ENCODE measurements at places on chromosomes 4 and X.

DNA sequence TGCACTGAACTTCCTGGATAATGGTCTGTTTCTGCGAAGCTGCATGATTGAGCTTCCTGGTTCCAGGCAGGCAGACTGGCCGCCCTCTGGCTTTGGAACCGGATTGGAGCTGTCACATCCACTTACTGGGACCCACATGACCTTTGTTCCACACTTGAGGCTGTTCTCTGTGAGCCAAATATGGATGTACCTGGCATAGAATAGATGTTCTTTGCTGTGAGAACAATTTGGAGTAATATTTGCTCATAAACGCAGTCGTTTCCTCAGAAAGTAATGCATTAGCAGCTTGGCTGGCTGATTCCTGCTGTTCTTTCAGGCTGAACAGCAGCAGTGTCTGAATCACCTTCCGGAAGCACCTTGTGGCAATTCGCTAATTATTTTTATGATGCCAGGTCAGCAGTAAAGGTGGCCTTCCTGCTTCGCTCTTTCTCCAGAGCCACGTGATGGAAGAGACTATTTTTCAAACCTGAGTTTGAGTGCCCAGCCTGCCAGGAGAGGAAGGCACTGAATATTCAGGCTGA is 78.1 kb upstream of the BOD1L1 start:
- H3K4me3 ChIP-seq: no peak overlapping the region
- no peaks in the 10 kb centered on the region for H3K27me3 ChIP-seq
- peak; percentile 63 for DNase-seq
- peak overlapping the region; percentile 94 for H3K27ac ChIP-seq
- peaks cover 49% of the 10 kb centered on the region for H3K4me1 ChIP-seq

- no peak overlapping the region for H3K27ac ChIP-seq
- no peaks in the 10 kb centered on the region for H3K27me3 ChIP-seq
- H3K4me3 ChIP-seq: no peak overlapping the region
- no peaks in the 10 kb centered on the region for H3K4me1 ChIP-seq
- no peak for DNase-seq
Measured at GRCh38 chr4:83473423-83473822, 11.5 kb downstream of the ABRAXAS1 start.

- no peaks in the 10 kb centered on the region for H3K27me3 ChIP-seq
- peaks cover 93% of the 10 kb centered on the region for H3K36me3 ChIP-seq
- DNase-seq: no peak
Measured at GRCh38 chr4:186587416-186588018, 32.1 kb upstream of the MTNR1A start.

DNA sequence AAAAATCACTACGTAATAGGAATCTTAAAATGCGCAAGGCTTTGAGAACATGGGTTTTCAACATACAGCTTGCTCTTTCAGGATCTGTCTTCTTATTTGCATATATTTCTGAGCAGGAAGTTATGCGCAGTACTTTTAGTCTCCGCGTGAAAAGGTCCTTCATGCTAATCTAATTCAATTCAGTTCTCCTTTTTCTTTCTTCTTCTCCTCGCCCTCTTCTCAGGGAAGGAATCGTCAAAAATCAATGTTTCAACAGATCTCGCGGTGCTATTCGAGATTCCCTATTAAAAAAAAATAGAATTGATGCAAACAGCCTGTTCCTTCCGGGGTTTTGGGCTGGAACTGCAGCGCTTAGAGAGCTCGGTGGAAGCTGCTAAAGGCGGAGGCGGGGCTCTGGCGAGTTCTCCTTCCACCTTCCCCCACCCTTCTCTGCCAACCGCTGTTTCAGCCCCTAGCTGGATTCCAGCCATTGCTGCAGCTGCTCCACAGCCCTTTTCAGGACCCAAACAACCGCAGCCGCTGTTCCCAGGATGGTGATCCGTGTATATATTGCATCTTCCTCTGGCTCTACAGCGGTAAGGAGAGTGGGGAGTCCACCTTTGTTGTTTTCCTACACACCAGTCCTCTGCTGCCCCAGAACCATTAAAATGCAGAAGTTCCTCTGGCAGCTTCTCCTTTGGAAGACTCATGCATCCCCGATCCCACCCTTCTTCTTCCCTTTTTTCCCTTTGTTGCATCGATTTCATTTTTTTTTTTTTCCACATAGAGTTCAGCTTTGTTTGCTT is at the start of the genes HMGN5 and SH3BGRL:
Gene HMGN5 (minus strand): TSS at position 243 of the 785 bp plus-strand sequence. CDS start 80,364 bp downstream, outside the sequence.
Gene SH3BGRL (plus strand): TSS at position 432 of the 785 bp plus-strand sequence. CDS start 99 bp downstream, at position 531.
- DNase-seq: peak; percentile 68
- H3K4me3 ChIP-seq: peak within 1 kb of the TSS; percentile 51
- peak within 1 kb of the TSS; percentile 48 for H3K27ac ChIP-seq

DNA sequence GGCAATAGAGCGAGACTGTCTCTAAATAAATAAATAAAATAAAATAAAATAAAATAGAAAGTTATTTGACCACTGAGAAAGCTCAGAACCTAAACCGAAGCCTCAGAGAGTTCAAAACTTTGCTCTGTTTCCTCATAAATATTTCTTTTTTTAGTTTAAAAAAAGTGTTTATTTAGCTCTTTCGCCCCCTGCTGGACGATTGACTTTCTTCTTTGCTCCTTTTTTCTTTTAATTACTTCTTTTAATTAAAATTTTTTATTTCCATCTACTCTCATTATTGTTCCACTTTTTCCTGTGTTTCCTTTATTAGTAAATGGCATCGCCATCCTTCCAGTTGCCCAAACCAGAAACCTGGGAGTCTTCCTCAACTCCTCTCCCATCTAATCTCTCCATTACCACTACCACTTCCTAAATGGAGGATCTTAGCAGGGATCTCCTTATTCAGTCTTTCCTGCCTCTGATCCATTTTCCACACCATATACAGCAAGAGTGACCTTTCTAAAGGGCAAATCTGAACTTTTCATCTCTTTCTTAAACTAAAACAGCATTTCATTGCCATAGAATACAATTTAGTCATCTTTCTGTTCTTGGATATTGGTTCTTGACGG is 728 bp upstream of the IL13RA2 start:
- H3K36me3 ChIP-seq: no peaks in the 10 kb centered on the region
- H3K27me3 ChIP-seq: no peaks in the 10 kb centered on the region
- H3K4me1 ChIP-seq: peaks cover 25% of the 10 kb centered on the region

DNA sequence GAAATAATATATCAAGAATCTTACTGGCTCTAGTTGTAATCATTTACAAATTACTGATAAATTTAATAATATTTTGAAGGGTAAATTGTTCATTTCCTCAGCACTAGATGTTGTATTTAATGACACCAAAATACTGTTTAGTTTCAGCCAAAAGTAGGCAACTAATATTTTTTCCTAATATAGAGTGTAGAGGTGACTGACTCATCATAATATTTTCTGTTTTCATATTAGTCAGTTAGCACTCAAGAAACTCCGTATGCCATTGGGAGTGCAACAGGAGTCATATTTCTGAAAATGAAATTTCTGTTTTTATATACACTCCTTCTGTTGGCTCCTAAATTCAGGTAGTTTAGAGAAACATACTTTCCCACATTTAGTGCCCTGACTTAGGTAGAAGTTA is 36.6 kb upstream of the PTPN13 start:
- peak overlapping the region; percentile 69 for H3K27ac ChIP-seq
- no peaks in the 10 kb centered on the region for H3K36me3 ChIP-seq
- no peak overlapping the region for H3K4me3 ChIP-seq

DNA sequence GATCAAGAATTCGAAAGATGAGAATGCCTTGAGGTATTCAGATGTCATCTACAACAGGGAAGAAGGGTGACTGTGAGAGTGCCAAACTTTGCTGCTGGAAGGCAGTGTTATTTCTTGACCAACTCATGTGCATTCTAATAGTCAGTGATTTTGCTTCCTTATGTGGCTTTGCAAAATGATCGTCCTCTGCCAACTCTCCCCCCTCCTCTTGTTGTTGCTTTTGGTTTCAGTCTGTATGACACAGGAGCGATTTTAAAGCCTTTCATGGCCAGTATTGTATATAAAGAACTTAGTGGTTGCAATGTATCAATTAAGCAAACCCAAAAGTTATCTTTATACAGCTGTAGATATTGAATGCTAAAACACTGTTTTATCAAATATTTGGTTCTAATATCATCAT is 379.1 kb downstream of the IL1RAPL1 start:
- H3K36me3 ChIP-seq: no peaks in the 10 kb centered on the region
- no peak overlapping the region for H3K4me3 ChIP-seq
- H3K4me1 ChIP-seq: no peaks in the 10 kb centered on the region
- H3K27me3 ChIP-seq: no peaks in the 10 kb centered on the region
- DNase-seq: no peak

- no peaks in the 10 kb centered on the region for H3K4me1 ChIP-seq
- no peaks in the 10 kb centered on the region for H3K27me3 ChIP-seq
- no peak overlapping the region for H3K27ac ChIP-seq
- no peak for DNase-seq
- H3K4me3 ChIP-seq: no peak overlapping the region
Measured at GRCh38 chr4:94038195-94038594, 169.5 kb upstream of the SMARCAD1 start.

GRCh38 chr4:118740869-118741268 is 55.7 kb downstream of the METTL14 start:
- H3K4me1 ChIP-seq: no peaks in the 10 kb centered on the region
- H3K27me3 ChIP-seq: no peaks in the 10 kb centered on the region
- no peak overlapping the region for H3K4me3 ChIP-seq
- no peak overlapping the region for H3K27ac ChIP-seq
- H3K36me3 ChIP-seq: peaks cover 83% of the 10 kb centered on the region
- no peak for DNase-seq

- H3K27ac ChIP-seq: no peak overlapping the region
- H3K4me3 ChIP-seq: no peak overlapping the region
- peaks cover 52% of the 10 kb centered on the region for H3K4me1 ChIP-seq
- H3K27me3 ChIP-seq: no peaks in the 10 kb centered on the region
- DNase-seq: no peak
Measured at GRCh38 chr4:7968262-7968896, 28.7 kb upstream of the AFAP1 start.

GRCh38 chr4:15035159-15035558 is 32.9 kb downstream of the CPEB2 start:
- DNase-seq: no peak
- peaks cover 22% of the 10 kb centered on the region for H3K4me1 ChIP-seq
- peaks cover 23% of the 10 kb centered on the region for H3K36me3 ChIP-seq
- H3K27ac ChIP-seq: no peak overlapping the region
- no peak overlapping the region for H3K4me3 ChIP-seq
- no peaks in the 10 kb centered on the region for H3K27me3 ChIP-seq

DNA sequence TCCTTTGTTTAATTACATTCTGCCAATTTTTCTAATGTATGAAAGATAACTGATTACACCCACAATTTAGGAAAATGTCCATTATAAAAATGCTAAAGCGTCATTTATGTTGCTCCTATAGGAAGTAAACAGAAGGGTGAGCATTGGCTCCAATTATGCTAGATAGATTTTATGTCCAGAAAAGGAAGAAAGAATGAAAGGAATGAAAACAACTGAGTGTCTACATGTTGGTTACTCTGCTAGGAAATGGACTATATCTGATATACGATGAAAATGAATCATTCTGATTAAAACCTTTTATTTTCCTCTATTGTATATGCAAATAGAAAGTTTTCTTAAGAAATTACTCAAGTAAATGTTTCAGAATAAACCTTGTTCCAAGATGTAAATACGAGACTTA is 1.6 kb downstream of the ENAM start:
- H3K27ac ChIP-seq: no peak overlapping the region
- H3K4me1 ChIP-seq: peaks cover 8% of the 10 kb centered on the region
- no peaks in the 10 kb centered on the region for H3K36me3 ChIP-seq

- DNase-seq: no peak
- H3K27ac ChIP-seq: no peak overlapping the region
- H3K4me1 ChIP-seq: peaks cover 3% of the 10 kb centered on the region
- no peaks in the 10 kb centered on the region for H3K27me3 ChIP-seq
- H3K4me3 ChIP-seq: no peak overlapping the region
Measured at GRCh38 chr4:188822698-188823097, 683.5 kb downstream of the TRIML1 start.

GRCh38 chr4:188190461-188190860 is 51.2 kb downstream of the TRIML1 start:
- no peak overlapping the region for H3K27ac ChIP-seq
- H3K36me3 ChIP-seq: no peaks in the 10 kb centered on the region
- DNase-seq: no peak
- H3K4me1 ChIP-seq: no peaks in the 10 kb centered on the region
- no peaks in the 10 kb centered on the region for H3K27me3 ChIP-seq

GRCh38 chr4:165522050-165522449 is 143.2 kb downstream of the CPE start:
- DNase-seq: no peak
- H3K27ac ChIP-seq: no peak overlapping the region
- H3K27me3 ChIP-seq: no peaks in the 10 kb centered on the region
- no peaks in the 10 kb centered on the region for H3K36me3 ChIP-seq
- no peak overlapping the region for H3K4me3 ChIP-seq

DNA sequence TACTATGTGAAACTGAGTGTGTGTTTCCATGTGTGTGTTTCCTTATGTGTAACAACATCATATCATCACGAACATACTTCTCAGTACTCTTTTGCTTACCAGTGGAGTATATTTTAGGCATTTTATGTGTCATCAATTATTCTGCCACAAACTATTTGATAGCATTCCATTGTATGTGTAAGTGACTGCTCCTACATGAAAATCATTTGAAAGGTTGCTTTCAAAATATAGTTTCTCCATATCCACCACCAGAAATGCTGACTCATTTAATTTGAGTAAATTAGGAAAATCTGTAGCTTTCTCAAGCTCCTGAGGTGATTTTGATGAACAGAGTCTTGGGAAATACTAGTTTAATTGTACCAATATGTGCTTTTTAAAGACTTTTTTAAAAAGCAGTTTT is 376.2 kb downstream of the PCDH18 start:
- no peaks in the 10 kb centered on the region for H3K27me3 ChIP-seq
- H3K27ac ChIP-seq: no peak overlapping the region
- no peaks in the 10 kb centered on the region for H3K4me1 ChIP-seq

- no peaks in the 10 kb centered on the region for H3K36me3 ChIP-seq
- H3K27ac ChIP-seq: peak overlapping the region; percentile 86
- peaks cover 47% of the 10 kb centered on the region for H3K4me1 ChIP-seq
- DNase-seq: no peak
- H3K4me3 ChIP-seq: peak overlapping the region; percentile 97
- no peaks in the 10 kb centered on the region for H3K27me3 ChIP-seq
Measured at GRCh38 chr4:48340276-48340964, 909 bp upstream of the SLAIN2 start.

DNA sequence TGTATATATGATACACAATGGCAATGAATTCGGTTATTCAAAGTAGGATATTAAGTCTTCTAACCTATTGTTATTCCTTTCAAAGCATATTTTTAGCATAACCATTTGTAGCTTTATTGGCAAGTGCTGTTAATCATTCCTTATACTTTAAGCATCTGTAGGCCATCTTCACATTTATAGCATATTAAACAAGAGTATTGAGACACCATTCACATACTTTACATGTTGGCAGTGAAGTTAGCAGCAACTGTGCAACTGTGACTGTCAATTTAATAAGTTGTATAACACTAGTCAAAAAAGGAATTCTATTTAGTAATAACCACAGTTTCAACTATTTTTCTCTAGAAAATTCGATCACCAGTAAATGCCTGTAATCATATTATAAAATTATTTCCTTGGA is 107.3 kb upstream of the MYOZ2 start:
- peaks cover 17% of the 10 kb centered on the region for H3K4me1 ChIP-seq
- H3K4me3 ChIP-seq: no peak overlapping the region
- H3K27me3 ChIP-seq: no peaks in the 10 kb centered on the region
- H3K36me3 ChIP-seq: no peaks in the 10 kb centered on the region
